ENCODE measurements at places on chromosomes 7 and 10.

DNA sequence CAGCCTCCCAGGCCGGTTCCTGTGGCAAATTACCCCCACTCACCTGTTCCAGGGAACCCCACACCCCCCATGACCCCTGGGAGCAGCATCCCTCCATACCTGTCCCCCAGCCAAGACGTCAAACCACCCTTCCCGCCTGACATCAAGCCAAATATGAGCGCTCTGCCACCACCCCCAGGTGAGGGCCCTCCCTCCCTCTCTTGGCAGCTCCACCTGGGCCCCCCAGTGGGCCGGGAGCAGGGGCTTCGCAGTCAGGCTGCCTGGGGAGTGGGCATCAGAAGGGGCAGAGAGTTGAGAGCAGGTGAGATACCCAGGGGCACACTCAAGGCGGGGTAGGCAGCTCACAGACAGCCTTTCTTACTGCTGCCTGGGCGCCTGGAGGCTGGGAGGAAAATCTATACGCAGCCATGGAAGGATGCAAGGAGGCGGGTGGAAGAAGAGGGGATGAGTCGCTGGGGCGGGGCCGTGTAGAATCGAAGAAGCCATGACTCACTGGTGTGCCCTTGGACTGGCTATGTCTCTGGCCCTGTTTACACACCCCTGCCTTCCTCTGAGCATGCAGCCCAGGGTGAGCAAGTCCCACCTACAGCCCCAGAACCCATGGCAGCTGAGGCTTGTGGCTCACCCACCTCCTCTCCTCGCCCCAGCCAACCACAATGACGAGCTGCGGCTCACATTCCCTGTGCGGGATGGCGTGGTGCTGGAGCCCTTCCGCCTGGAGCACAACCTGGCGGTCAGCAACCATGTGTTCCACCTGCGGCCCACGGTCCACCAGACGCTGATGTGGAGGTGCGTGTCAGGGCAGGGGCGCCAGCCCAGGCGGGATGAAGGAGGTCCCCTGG lies 48.6 kb upstream of the PPIF start:
- peak; percentile 76 for DNase-seq

DNA sequence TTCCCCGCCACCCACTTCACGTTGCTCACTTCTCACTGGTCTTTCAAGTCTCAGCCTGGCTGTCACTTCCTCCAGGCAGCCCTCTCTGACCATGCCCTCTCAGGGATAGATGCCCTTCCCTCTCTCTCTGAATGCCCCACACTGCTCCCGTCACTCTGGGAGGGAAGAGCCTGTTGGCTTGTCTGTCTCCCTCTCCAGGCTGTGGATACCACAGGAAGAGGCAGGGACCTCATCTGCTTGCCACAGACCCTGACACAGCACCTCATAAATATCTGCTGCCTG lies 93.1 kb downstream of the OAT start:
- no peak for DNase-seq

- no peak for DNase-seq
These were observed 289.6 kb downstream of the SFMBT2 start for GRCh38 chr10:7121154-7121797.

GRCh38 chr10:95767884-95768556 lies 12.1 kb downstream of the ENTPD1 start:
- no peak for DNase-seq

GRCh38 chr7:98354511-98355249 lies 46.2 kb downstream of the BAIAP2L1 start:
- DNase-seq: no peak

DNA sequence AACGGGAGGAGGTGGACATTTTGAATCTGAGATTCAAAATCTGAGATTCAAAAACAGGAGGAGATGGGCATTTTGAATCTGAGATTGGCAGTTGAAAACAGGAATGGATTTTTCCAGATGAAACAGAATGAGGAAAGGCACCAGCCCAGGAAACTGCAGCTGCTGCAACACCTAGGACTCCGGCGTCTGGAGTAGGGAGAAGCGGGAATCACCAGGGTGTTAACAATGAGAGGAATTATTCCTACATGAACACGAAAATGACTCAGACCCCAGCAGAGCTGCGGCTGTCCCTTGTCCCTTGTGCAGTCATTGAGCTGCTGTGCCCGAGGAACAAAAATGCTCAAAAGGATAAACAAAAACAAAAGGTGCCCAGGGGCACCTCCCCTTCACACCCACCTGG lies 59.9 kb upstream of the KAT6B start:
- DNase-seq: no peak

DNA sequence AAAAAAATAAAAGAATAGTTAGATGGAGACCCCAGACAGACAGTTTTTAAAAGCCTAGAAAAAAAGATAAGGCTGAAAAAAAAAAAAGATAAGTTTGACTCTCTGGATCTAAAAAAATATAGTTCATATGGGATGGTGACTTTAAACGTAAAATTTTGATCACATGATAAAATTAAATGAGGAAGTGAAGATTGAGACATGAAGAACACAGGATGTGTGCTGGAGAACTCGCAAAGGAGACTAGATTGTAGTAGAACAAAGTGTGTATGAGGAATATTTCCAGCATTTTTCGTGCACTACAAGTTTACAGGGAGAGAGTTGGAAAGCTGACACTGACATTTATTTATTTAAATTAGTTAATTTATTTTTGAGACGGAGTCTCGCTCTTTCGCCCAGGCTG lies 286.4 kb downstream of the PRPF18 start:
- no peak for DNase-seq

DNA sequence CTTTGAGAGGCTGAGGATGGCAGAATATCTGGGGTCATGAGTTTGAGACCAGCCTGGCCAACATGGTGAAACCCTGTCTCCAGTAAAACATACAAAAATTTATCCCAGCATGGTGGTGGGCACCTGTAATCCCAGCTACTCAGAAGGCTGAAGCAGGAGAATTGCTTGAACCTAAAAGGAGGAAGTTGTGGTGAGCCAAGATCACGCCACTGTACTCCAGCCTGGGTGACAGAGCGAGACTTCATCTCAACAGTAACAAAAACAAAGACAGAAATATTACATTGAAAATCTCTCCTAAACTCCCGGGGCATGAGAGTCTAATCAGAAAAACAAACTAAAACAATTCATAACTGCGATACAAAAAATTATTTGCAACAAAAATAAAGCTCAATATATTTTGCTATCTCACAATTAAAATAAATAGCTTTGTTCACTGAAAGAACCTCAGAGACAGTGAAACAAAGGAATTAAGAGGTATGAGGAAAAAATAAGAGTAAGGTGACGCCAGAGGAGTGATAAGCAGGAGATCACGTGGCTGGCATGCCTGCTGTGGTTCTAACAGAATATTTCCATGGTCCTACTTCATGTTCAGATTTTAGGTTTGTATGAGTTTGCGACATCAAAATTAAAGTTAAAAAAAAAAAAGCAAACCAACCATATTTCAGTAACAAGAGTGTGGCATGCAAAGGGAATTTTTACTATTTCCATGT lies 527.7 kb upstream of the POM121L12 start:
- no peak for DNase-seq

- peak; percentile 68 for DNase-seq
These were observed 37.1 kb downstream of the RBAK start for GRCh38 chr7:5082806-5083205.

GRCh38 chr7:26865094-26865388 lies 651 bp upstream of the SKAP2 start:
- DNase-seq: no peak

DNA sequence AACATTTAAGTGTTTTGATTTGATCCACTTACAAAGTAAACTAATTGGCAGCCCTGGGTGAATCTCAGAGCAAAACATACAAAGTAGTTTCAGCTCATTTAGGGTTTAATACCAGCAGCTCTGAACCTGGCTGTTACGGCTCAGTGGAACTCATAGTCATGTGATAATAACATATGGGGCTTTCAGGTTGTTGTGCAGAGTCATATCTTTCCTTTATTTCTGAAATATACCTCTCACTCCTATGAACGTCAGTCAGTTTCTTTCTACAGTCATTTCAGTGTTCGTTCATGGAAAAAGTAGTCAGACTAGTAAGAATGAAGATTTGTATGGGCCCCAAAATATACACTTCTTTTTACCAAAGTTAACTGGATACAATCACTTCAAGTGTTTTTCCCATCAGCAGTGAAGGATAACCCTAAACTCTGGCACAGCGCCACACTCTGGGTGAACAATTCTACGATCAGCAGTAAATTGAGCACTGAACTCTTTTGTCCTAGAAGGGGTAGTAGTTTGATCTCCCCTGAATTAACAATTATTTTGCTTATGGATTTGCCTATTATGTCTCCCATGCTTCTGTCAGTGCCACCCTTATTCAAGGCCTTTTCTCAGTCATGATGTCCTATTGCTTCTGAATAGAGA lies 218.6 kb downstream of the THSD7A start:
- no peak for DNase-seq

DNA sequence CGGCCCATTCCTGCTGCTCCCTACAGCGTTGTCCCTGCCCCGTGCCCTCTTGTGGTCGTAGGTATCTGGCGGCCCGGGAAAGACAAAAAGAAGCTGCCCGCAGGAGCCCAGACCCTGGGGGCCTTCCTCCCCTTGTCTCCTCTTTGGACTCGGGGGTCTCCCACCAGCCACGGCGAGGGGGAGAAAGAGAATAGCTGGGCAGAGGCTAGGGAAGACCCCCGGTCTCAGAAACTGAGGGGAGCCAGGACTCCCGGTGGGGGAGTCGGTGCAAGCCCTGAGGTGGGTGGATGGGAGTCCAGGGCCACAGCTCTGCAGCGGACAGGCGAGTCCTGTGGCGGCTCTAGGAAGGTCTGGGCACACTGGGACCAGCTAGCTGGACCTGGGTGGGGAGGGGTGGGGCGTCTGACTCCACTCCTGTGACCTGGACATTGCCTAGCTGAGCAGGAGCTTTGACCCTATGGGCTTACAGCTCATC lies 1.3 kb upstream of the SH2D4B start:
- peak; percentile 13 for DNase-seq

DNA sequence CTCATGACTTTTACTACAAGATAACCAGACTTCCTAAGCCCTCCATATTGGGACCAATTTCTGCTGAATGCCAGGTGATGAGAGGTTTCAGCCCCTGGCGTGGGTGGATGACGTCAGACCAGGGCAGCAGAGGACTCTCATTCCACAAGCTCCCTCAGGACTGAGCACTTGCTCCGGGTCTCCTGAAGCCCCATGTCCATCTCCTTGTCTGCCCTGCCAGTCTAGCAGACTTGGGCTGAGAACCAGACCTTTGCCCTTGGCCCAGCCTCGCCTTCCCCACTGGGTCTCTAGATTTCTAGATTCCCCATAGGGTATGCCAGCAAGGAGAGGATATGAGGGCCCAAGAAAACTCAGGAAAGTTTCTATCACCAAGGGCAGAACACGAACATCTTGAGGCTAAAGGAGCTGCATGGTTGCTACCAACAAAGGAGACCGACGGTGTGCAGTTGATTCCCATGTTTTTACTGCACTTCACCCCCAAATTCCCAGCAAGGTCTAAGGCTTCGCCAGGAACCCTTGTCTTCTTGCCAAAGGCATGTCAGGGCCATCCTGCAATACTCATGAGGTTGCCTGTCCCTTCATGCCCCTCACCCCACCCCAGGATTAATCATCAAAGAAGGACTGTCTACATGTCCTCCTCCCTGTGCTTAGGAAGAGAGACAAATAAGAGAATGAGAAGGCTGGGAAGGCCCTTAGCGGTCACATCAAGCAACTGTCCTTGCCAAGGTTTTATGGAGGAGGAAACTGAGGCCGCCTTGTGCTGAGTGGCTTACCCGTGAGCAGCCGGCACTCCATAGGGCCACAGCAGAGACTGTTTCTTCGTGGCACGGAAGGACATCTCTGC lies 96.5 kb upstream of the MACROH2A2 start:
- DNase-seq: peak; percentile 81

DNA sequence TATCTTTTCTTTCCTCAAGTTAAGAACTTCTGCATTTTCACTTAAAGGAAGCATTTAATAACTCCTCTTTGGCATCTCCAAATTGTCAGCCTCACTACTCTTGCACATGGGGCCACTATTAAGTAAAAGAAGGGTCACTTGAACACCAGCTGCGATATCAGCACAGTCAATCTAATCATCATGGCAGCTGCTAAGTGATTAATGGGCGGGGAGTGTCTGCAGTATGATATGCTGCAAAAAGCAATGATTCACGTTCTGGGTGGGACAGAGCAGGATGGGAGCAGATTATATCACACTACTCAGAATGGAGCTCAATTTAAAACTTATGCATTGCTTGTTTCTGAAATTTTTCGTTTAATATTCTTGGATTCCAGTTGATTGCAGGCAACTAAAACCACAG lies 447.4 kb upstream of the PFKP start:
- no peak for DNase-seq

GRCh38 chr10:31630861-31631567 lies 297.6 kb downstream of the ARHGAP12 start:
- DNase-seq: no peak

GRCh38 chr7:42144604-42145003 lies 92.4 kb downstream of the GLI3 start:
- DNase-seq: no peak

- no peak for DNase-seq
These were observed 638 bp upstream of the TRAPPC14 start for GRCh38 chr7:100159099-100159623.

DNA sequence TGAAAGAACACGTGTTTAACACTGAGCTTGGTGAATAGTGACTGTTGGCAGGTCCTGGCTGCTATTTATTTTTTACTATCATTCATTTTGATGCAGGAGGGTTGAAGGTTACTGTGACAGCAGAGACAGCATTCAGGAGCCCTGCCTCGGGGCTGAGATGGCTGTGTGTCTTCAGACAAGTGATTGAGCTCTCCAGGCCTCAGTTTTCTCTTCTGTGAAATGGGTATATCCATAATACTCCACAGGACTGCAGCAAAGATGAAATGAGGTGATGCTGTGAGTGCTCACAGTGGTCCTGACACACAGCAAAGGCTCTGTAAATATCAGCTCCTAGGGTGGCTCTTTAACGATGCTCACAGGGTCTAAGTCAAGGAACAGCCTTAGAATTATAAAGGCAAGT lies 295.2 kb downstream of the GFRA1 start:
- no peak for DNase-seq

GRCh38 chr7:131057794-131058070 lies 269.9 kb upstream of the MKLN1 start:
- DNase-seq: no peak

DNA sequence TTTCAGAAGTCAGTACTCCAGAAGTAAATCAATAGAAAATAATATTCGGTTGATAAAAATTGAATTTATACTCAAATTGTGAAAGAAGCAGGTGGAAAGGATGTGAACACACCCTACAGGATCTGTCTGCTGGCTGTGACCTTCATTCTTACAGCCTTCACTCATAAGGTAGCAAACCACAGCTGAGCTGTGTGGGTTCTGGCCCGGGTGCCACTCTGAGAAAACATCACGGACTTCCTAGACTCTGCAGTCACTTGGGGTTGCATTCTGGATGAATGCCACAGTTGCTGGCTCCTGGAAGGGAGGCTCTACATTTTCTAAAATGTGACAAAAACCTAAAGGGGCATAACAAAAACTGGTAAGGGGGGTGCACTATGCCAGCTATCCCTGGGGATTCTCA lies 36.0 kb upstream of the ABLIM1 start:
- no peak for DNase-seq

GRCh38 chr10:3926258-3926657 lies 141.2 kb upstream of the KLF6 start:
- no peak for DNase-seq

DNA sequence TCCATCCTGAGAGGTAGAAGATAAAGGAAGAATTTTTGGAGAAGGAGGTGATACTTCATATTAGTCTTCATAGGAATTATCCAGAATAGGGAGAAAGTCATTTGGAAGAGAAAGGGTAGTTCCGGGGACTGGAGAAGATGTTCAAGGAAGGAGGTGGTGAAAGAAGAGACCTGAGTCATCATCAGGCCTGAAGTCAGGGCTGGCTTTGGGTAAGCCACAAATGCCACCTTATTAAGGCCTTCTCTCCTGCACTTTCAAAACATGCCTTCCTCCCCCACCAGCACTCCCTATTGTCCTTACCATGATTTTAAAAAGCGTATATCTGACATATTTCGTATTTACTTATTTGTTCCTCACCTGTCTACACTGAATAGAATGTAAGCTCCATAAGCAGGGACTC lies 112.2 kb upstream of the LRGUK start:
- no peak for DNase-seq

Measured in lower leg skin (tissue), 4 donors.